ENCODE measurements at places on chromosomes 7 and 10.

- DNase-seq = no peak
Observed at GRCh38 chr10:121766426-121766825, 161.4 kb downstream of the ATE1 start.

DNA sequence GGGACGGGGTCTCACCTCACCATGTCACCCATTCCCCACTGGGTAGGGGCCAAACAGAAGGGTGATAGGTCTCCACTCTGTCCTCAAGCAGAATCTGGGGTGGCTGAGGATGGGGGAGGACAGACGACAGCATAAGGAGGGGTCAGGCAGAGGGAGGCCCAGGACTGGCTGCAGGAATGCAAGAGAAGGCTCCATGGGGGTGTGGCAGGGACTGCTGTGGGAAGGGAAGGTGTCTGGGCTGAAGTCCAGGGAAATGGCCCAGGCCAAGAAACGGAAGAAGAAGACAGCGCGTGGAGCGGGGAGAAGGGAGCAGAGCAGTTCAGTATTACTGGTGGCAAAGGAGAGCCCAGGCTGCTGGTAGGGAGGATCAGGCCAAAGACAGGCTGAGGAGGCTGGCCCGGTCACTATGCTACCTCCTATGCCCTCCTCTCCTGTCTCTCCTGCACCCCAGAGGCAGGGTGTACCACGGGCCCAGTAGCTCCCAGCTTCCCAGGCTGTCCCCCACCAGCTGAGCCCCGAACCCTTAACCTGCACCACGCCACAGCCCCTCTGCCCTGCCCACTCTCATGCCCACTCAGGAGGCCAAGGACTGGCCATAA is 60.9 kb downstream of the GRB10 start:
- DNase-seq = no peak

DNA sequence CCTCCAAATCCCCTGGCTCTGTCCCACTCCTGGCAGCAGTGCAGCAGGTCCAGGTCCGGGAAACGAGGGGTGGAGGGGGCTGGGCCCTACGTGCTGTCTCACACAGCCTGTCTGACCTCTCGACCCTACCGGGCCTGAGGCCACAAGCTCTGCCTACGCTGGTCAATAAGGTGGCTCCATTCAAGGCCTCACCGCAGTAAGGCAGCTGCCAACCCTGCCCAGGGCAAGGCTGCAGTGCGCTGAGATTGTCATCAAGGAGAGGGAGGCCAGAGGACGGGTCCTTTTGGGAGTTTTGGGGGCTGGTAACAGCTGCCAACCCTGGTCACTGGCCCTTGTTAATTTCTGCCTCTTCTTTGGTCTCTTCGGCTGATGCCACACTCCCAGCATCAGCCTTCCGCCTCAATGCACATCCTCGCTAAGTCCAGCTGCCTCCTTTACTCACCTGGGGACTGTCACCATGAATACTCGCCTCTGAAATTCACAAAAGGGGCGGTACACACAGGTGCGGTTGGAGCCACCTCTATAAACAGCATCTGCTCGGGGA is 3.5 kb downstream of the EPO start:
- no peak for DNase-seq

GRCh38 chr7:56077681-56078080 is 13.6 kb downstream of the SUMF2 start:
- no peak for DNase-seq

- DNase-seq = peak; percentile 67
Observed at GRCh38 chr7:25565949-25566348, 337.7 kb upstream of the NPVF start.

DNA sequence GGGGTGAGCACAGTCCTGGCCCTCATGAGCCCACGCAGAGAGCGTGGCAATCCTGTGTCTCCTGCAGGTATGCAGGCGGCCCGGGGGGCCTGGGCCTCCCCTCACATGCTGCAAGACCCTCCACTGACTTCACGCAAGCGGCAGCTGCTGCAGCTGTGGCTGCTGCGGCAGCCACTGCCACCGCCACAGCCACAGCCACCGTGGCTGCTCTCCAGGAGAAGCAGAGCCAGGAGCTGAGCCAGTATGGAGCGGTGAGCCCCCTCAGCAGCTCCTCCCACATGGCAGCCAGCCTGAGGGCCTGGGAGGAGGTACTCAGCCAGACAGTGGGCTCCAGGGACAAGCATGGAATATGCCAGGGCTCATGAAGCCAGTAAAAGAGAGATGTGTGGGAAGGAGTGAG is 8.7 kb downstream of the ZMIZ2 start:
- no peak for DNase-seq

- no peak for DNase-seq
Observed at GRCh38 chr10:66301078-66301477, 624.8 kb upstream of the LRRTM3 start.

DNA sequence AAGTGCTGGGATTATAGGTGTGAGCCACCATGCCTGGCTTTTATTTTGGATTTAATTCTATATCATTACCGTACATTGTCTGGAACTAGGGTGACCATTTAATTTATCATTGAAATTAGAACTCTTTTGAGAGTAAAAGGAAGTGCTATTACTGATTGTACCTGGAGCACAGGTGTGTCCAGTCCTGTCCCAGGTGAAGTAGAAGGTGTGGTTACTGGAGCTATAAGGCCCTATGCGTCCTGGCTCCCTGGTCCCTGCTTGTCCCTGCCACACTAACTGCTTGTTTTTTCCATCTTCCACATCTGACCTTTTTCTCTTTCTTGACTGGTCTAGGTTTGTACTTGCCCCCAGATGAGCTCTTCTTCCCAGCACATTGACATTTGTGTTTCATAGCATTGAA is 147.0 kb downstream of the PPP1R9A start:
- DNase-seq = no peak

DNA sequence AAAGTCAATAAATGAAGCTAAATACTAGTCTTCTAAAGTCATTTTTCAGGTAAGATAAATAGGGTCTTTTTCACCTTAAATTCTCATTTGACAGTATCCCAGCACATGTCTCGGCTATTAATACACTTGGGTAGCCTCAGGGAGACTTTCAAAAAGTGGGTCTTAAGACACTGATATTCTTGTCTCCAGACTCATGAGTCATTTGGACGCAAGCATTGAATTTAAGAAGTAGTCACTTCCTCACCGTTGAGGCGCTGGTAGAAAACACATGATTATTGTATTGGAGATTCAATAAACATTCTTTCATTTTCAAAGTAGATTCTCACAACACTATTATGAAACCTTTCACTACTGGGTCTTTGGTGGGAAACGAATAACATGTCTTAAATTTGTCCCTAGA is 108.9 kb upstream of the SP8 start:
- no peak for DNase-seq

DNA sequence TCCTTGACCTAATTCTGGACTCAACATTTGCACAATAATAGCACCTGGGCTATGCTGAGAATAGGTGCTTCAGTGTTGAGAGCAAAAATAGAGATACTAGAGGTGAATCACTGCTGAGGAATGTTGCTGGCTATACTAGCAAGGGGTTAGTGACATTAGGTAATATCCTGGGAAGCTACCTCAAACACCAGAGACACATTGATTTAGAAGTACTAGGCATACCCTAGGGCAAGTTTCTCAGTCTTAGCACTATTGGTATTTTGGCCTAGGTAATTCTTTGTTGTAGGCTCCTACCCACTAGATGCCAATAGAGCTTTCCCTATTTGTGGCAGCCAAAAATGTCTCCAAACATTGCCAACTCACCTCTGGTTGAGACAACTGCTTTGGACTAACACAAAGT is 484.0 kb upstream of the MBL2 start:
- no peak for DNase-seq

DNA sequence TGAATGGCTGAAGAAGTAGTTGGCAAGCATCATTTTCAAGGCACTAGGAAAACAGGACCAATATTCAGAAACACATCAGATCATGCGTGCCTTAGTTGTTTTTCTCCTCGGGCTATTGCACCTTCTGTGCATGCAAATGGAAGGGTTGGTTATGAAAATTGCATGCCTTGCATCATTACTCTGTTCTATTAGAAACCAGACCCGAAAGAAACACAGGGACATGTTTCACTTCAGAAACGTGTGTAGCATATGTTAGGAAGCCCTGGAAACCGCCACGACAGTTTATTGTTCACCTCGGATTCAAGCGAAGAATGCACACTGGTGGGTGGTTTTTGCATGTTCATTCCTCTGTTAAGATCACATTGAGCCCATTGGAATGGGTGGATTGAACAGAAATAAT is 214.7 kb downstream of the FRMD4A start:
- DNase-seq = no peak

DNA sequence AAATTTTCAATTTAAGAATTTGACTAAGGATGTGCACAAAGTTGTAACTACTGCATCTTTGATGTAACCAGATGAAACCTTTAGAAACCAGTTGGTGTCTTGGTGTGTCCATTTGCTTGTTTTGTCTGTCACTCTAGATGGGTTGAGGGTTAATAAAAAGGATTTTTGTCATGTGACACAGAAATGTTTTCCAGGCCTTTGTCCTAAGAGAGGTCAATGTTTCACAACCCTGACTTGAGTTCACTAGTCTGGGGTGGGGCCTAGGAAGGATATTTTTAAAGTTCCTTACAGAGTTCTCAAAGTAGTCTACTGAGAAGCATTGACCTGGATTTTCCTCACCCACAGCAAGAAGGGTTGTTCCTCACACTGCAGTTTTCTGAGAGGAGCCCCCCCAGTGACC is 90.3 kb downstream of the HERPUD2 start:
- DNase-seq = no peak

DNA sequence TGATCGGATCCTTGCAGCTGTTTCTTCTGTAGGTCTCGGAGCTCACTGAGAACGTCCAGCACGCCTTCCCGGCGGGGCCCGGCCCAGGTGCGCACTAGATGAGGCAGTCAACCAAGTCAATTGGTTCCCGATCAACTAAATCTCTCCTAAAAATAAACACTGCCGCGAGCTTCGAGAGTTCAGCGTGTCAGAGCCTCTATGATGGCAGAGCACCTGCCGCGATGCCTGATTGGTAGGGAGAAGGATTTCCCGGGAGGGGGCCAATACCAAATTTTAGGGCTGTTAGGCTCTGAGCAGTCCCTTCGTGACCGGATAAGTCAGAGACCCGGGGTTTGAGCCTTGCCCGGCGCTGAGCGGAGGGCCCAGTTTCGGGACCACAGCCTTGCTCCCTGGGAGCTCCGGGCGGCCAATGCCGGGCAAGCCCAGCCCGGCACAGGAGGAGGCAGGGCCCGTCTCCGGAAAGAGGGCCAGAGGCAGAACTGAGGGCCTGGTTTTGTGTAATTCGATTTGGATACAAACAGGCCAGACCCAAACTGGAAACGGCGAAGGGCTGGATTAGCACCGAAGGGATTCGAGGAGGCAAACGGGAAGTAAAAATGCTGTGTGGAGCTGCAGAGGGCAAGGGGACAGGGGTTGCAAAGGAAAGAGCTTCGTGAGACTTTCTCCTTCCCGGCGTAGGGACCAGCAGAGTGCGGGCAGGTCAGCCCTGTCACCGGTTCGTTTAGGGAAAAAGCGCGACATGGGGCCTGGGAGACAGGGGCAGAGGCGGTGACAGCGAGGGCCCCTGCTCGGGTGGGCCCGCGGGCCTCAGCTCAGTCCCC is 569 bp downstream of the SLC26A5 start:
- DNase-seq = no peak

GRCh38 chr10:93749218-93749799 is 8.4 kb upstream of the LGI1 start:
- no peak for DNase-seq

DNA sequence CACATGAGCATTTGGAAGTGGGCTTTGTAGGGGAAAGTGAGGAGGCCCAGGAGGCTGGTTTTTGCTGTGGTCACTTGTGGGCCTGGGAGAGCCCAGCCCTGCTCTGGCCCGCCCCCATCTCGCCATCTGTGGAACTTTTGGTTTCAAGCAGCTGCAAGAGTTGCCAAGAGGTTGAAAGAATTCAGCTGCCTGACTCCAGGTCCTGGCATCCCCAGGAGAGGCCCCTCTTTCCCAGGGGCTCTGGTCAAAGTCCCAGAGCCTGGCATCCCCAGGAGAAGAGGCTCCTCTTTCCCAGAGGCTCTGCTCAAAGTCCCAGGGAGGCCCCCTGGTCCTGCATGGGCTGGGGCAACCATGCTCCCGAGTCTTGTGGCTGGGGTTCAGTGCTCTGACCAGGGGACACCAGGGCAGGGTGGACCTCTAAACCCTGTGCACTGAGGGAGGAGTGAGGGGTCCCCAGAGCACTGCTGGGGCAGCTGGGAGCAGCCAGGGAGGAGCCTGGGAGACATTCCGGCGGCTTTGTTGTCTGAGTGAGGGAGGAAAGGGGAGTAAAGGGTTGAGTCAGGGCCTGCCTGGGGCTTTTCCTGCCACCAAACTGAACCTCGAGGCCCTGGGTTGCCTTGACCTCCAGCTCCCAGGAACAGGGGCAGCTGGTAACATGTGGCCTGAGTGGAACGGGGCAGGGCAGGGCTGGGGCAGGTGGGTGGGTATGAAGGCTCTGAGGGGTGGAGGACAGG is 27.7 kb upstream of the CSGALNACT2 start:
- no peak for DNase-seq

DNA sequence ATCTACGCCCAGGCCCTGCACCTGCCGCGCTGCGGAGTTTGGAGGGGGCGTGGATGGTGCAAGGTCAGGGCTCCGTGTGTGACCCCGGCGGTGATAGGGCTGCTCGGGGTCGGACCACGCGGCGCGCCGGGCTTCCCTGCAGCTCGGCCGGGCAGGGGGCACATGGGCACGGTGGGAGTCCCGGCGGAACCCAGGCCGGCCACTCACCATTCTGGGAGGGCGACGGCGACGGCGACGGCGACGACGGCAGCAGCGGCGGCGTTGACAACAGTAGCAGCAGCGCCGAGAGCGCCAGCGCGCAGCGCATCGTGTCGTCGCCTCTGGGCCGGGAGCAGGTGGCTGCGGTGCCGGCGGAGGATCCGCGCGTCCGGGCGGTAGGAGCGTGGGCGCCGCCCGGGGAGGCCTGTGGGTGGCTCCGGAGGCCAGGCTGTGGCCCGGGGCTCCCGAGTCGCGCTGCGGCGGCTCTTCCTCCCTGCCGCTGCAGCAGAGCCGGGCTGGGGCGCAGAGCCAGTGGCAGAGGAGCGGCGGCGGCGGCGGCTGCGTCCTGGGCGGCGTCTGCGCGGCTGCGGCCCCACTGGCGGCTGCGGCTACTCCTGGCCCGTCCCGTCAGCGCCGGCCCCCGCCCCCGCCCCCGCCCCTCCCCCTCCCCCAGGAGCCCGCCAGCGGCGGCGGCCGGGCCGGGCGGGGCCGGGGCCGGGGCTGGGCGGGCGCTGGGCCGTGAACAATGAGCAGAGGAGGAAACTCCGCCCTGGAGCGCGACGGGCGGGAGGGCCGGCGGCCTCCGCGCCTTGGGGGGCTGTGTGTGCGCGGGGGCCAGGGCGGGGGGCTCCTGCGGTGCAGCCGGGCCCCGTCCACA is at the start of gene PODXL:
Gene PODXL (minus strand): TSS at position 576 of the 856 bp plus-strand sequence. CDS start 269 bp downstream, at position 307.
- peak; percentile 51 for DNase-seq

DNA sequence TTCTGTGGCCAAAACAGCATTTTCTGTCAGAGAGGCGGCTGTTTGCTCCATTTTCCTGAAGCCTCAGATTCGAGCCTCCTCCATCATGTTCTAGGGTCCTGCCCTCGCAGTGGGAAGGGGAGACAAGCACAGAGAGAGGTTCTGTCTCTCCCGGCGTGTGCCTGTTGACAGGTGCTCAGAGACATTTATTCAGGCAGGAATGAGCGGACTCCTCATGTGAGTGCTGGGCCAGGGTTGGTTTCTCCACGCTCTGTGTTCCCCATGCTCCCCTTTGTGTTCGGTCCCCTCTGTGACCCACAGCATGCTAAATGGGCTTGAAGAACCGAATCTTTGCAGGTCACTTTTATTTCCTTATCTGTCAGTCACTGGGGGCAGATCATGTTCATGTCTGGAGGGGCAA is 374.6 kb downstream of the GLRX3 start:
- no peak for DNase-seq

- no peak for DNase-seq
Observed at GRCh38 chr7:114575098-114575497, 160.5 kb downstream of the FOXP2 start.

- DNase-seq = peak; percentile 13
Observed at GRCh38 chr10:97234400-97234799, 48.6 kb upstream of the SLIT1 start.
